ENCODE measurements at places on chromosomes 7 and 10.

DNA sequence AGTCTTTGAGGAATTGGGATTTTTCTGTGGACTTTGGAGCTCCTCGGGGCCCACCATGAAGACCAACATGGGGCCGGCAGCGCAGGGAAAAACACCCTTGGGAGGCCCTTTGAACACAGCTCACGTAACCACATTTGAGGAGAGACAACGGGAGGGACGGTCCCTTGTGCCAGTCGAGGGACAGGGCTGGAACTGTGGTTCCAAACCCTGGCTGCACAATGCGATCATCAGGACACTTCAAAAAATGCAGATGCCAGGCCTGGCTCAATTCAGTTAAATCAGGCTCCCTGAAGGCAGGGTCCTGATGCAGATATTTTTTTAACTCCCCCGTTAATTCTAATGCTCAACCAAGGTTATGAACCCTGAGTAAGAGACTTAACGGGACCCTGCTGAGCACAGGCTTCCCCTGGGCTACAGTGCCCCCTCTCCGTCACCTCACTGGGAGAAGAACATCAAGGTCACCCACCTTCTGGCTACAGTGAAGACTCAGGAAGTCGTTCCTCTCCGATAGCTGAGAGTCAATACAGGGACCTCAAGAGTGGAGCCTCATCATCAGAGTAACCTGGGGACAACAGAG, 30.4 kb downstream of the LYZL1 start:
- DNase-seq, result no peak

- DNase-seq, result no peak
These were observed 8.9 kb downstream of the ANKMY2 start for GRCh38 chr7:16636555-16637101.

DNA sequence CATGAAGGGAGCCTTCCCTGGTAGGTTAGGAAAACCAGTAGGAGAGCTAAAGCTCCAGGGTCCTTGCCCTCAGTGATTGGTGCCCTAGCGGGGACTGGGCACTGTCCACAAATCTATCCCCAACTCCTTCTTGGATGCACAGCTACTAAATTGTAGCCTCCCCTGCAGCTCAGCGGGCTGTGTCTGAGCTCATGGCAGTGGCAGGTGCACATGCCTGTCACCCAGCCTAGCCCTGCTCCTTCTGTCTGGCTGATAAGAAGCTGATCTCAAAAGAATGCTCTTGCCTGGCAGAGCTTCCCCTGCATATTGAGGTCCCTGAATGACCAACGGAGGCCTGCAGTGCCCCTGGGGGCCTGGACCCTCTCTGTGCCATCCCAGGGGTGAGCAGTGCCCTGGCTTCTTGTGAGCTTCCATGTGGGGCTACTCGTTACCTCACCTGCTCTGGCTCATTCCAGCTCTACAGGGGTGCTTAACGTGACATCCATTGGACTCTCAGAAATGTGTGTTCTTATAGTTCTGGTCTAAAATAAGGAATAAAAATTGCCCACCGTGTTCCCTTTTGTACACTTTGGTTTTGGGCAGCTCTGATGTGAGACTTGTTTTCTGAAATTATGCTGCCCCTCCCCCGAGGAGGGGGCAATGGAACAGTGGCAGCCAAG, 59.8 kb upstream of the ANTXRL start:
- no peak for DNase-seq

- DNase-seq, result no peak
These were observed 50.6 kb upstream of the GJD4 start for GRCh38 chr10:35554461-35555056.

DNA sequence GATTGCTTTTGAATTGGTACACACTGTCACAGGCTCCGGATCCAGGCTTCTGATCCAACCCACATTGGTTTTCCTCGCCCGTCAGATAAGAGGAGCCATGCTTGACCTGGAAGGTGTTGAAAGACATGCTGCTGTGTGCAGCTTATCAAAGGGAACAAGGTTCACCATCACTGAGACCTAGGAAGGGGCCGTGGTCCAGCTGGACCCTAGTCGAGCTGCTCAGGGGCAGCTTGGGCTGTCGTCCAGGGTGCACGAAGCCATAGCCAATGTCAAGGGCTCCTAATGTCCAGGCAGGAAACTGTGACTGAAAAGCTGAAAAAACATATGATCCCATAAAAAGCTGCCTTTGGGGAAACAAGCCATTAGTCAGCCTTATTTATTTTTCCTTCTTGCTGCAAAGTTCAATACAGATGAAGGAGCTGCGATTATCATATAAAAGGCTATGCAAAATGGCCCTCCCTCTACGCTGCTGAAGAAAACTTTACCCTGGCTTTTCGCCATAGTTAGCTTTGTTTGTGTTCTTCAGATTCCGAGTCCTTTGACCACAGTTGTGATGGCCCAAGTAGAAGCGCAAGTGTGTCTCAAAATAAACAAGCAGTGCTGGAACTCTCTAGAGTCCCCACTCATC, 118.0 kb downstream of the CREB5 start:
- DNase-seq, result peak; percentile 37

DNA sequence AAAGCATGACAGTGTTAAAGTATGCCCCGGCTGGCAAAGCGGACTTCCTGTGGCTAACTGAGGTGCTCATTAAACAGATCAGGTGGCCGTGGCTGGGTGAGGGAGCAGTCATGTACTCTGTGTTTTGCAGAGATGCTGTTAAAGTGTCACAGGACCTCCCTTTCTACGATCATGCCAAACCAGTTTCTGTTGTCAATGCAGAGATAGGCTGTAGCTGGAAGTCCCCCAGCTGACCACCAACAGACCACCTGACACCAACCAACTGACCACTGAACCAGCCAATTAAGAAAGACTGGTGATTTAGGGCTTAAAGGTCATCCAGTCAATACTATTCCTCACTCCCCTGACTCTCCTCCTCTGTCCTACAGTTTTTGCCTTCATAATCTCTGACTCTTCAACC, 431.1 kb upstream of the LRGUK start:
- no peak for DNase-seq

- DNase-seq, result no peak
These were observed 194.3 kb downstream of the SORCS3 start for GRCh38 chr10:104835422-104835821.

GRCh38 chr10:88598055-88598454, 11.5 kb downstream of the LIPJ start:
- no peak for DNase-seq

DNA sequence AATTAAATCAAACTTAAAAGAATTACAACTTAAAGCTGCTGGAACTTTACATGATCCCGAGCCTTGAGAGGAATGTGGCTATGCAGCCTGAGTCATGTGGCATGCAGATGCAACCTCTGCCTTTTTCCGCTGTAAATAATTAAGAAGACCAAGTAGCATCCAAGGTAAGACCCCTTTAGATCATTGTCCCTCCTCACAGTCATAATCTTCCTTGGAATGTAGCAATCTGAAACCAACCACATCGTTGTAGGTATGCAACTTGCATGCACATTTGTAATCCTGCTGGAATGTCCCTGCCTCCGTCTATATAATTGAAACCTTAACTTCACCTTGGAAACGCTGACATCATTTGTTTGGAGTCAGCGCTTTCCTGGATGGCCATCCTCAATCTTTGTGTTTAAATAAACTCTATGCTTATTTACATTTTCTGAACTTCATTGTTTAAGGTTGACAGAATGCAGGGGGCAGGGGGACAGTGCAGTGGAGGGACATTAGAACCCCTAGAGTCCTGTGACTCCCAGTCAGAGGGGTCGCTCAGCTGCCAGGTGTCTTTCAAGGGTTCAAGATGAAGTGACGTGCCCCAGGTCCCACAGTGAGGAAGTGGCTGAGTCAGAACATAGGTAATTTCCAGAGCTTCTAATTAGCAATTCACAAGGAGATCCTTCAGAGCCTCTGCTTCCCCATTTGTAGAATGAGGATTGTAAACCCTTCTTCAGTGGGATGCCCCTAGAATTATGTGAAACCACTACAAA, 110.7 kb downstream of the RALA start:
- DNase-seq, result peak; percentile 50

Measured in right kidney (tissue), 9 donors.